ENCODE measurements at places on chromosomes 1 and 21.

- DNase-seq = no peak
These were observed 192.3 kb downstream of the PRDM16 start for GRCh38 chr1:3261007-3261968.

DNA sequence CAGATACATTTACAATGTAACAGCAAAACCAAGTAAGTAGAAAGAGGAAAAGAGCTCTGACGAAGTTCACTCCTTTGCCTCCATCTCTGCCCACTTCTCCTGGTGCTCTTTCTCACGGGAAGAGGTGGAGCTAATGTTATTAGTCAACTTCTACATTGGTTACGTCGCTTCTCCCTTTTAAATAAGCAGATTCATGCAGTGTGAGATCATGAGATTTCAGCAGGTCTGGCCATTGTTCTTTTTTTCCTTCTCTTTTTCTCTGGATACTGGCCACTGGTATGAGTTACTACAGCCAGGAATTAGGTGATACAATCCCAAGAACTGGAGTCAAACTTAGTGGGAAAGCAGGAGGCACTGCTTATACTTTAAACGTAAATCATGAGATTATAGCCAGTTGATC is 207.1 kb downstream of the AKT3 start:
- no peak for DNase-seq

DNA sequence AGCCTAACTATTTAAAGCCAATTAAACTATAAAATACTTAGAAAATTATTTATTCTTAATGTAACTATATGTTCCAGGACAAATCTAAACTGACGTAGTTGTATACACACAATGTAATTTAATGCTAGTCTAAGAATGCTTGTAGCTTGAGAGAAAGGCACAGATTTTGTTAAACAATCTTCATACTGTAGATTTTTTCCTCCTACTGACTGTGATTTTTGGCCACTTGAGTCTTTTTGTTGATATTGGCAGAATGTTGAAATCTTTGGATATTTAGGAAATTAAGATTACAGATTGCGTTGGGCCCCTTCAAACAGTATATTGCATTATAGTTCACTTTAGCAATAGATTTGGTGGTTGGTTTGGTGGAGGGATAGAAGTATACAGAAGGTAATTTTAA is 40.5 kb downstream of the ATF3 start:
- no peak for DNase-seq

DNA sequence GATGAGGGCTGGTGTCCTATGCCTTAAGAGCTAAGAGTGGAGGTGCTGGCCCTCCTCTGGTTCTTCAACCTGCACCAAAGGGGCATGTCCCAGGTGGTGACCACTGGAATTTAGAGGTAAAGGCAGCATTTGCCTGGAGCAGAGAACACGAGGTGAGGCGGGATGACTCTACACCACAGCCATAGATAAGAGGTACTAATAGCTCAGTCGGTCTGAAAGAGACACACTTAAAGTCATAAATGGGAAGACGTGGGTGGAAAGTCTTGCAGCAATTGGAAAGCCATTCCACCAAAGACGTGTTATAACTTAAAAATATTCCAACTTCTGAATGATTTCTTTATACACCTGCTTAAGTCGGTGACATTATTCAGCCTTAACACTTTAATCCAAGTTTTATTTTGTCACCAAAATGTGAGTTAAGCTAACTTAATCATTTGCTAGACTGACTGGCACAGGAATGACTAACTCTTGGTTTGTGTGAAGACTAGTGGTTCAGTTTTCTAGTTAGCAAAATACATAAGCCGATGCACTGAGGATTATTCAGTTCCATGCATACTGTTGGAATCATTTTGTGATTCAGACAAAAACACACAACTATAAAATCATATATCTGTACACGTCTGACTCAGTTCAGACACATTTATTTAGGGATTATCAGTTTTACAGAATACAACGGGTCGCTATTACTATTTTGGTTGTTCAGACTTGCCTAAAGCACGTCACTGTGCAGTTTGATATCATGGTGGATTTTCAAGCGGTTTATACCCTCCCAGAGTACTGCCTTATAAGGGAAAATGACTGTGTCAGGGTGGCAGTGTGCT is 4.6 kb upstream of the ETS2 start:
- DNase-seq = no peak
